ENCODE measurements at places on chromosomes 2 and 18.
A peak's percentile ranks its signal among the peaks of the same experiment; 100 is the strongest.

- DNase-seq: no peak
Measured at GRCh38 chr2:25032094-25032493, 9.8 kb upstream of the EFR3B start.

GRCh38 chr2:222878301-222878876, 17.6 kb downstream of the ACSL3 start:
- DNase-seq: no peak

DNA sequence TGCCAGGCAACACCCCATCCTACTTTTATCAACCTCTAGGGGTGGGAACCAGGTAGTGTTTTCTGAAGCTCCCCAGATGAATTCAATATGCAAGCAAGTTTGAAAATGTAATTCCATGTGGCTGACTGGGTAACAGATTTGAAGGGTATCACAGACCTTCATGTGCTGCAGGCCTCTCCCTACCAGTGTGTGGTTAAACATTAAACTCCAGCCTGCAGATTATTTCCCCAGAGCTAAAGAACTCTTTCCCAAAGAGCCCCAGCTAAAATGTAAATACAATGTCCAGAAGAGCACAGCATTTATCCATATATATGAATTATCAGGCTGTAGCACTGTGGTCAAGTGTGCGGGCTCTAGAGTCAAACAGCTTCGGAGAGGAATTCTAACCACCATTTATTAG, 134.1 kb downstream of the MYO5B start:
- no peak for DNase-seq

GRCh38 chr2:145682546-145683157, 1162.7 kb upstream of the ZEB2 start:
- no peak for DNase-seq

- DNase-seq: no peak
Measured at GRCh38 chr18:48785091-48785614, 165.6 kb downstream of the SMAD7 start.

DNA sequence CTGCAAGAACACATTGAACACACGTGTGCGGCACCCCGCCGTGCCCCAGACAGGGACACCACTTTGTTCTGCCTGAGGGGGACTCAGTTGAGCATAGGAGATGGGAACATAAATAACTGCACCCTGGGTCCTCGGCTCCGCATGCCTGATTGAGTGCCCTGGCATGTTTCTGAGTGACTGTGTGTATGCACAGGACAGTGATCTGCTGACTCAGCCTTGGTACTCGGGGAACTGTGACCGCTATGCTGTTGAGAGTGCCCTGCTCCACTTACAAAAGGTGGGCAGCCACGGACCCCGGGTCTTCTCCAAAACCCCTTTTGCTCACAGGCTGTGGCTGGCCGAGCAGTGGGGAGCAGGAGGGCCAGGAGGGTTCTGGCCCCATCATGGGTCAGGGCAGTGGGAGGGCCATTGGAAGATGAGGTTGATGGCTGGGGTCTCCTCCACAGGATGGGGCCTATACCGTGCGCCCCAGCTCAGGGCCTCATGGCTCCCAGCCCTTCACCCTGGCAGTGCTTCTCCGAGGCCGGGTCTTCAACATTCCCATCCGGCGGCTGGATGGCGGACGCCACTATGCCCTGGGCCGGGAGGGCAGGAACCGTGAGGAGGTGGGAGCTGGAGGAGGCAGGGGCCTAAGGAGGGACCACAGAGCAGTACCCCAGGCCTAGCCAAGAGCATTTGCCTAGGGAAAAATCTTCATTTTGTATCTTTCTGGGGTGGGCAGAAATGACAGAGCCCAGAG, 16.9 kb downstream of the SH2D6 start:
- DNase-seq: no peak

GRCh38 chr18:49446481-49446880, 14.0 kb downstream of the DYM start:
- DNase-seq: no peak

GRCh38 chr2:17747684-17748452, 5.7 kb downstream of the SMC6 start:
- no peak for DNase-seq

GRCh38 chr2:239594772-239595608, 194.2 kb upstream of the HDAC4 start:
- no peak for DNase-seq

GRCh38 chr2:108384662-108385393, 7.1 kb downstream of the SULT1C4 start:
- DNase-seq: no peak

GRCh38 chr2:124985270-124985669, 960.2 kb downstream of the CNTNAP5 start:
- no peak for DNase-seq

DNA sequence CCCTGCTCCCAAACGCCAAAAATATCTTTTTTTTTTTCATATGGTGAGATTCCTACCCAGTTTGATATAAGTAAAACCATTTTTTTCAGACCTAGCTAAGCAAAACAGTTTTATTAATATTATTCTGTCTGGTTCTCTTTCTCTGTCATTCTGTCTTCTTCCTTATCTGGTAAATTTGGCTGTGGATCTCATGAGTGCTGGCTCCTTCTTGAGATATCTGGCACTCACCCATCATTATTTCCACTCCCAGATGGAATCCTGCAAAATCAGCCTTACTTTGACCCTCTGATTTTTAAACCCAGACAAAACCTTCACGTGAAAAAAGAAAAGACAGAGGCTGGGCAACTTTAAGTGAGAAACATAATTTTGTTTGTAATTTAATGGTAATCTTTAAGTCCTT, 373.6 kb downstream of the NYAP2 start:
- DNase-seq: no peak

DNA sequence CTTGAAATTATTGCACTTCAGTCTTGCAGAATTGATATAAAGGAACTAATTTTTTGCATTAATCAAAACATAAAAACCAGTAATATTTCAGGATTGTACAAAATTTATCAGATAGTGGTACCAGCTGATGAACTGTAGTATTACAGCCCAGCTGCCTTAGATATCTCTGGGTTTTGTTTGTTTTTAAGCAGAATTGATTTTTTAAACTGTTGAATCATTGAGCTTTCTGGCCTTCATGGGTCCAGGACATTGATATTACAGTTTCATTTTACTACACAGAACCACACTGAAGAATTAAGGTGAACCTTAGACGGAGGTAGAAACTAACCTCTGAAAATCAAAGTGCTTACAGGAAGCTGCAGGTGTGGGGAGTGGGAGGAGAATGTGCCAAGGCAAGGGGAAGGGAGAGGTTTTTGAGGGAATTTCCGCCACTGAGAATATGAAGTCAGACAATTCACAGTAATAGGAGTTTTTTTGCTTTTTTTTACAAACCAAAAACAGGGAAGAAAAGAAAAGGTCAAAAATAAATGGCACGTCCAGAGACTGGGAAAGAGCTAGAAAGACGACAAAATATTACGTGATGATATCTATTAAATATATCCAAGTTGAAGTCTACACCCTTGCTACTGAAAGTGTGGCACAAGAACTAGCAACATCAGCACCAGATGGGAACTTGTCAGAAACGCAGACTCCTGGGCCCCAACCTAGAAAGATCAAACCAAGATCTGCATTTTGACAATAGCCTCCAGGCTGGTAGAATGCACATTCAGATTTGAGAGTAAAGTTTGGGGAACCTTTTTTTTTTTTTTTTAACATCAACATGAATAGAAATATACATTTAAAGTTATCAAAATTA, 40.8 kb upstream of the SPAG16 start:
- no peak for DNase-seq

DNA sequence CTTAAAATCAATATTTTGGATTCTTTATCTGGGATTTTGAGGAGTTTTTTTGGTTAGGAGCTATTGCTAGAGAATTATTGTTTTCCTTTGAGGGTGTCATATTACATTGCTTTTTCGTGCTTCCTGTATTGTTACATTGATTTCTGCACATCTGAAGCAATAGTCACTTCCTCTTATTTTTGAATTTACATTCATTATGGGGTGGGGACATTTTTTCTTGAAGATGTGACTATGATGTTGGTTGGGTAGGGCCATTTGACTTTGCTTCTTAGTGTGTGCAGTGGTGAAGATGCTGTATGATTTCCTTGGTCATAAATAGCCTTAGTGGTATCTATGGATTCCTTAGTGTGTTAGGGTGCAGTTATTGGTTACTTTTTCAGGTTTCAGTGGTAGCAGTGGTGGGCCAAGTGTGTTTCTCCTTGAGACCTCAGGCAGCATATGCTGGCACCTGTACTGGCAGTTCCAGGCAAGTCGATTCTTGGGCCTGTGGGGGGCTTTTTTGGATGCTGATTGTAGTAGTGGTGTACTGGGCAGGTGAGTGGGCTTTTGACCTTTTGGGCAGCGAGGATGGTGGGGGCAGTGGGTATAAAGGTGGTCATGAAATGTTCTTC, 61.8 kb downstream of the ARHGAP25 start:
- DNase-seq: no peak

DNA sequence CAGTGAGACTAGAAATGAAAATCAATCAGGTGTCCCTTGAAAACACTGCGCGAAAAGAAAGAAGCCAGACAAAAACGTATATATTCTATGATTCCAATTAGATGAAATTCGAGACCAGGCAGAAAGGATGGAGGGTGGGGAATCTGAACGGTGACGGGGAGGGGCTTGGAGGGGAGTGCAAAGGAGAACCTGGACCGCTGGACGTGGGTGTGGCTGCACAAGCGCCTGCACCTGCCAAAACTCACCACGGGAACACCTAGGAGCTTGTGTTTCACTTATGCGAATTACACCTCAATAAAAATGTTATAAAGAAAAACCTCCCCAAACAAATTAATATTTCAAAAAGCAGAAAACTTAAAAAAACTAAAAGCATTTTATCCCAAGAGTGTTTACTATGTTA, 21.9 kb downstream of the THAP4 start:
- DNase-seq: no peak

DNA sequence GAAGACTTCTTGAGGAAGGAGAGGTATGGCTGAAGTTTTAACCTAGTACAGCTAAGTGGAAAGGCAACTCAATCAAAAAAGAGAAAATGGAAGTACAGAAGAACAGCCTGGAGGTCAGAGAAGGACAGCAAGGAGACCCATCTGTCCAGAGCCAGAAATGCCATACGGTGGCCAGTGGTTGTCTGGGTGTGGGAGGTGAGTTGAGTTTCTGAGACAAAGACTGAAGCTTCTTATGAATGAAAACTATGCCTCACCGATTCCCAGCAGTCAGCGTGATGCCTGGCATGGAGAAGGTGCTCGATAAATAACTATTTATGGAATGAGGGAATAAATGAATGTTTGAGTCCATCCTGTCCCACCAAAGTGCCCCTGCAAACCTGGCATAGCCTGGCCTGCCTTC, 98.8 kb downstream of the MRO start:
- DNase-seq: peak; percentile 79

GRCh38 chr2:195508139-195508455, 148.9 kb upstream of the SLC39A10 start:
- no peak for DNase-seq

GRCh38 chr18:27004056-27004829, 138.7 kb upstream of the AQP4 start:
- no peak for DNase-seq

DNA sequence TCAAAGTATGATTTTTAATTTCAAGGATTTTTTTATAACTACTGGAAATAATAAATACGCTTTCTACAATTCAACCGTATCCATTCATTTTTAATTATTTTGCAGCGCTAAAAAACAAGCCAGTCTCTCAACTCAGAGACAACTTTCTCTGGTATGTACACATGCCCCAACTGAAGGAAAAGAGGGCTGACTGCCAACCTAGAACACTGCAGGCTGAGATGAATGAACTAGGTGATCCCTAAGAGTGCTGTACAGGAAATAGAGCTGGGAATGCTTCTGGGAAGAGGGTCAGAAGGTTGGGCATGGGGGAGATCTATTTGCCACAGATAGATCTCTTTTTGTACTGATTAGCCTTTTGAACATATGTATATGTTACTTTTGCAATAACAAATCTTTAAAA, 460.1 kb downstream of the NR4A2 start:
- no peak for DNase-seq

DNA sequence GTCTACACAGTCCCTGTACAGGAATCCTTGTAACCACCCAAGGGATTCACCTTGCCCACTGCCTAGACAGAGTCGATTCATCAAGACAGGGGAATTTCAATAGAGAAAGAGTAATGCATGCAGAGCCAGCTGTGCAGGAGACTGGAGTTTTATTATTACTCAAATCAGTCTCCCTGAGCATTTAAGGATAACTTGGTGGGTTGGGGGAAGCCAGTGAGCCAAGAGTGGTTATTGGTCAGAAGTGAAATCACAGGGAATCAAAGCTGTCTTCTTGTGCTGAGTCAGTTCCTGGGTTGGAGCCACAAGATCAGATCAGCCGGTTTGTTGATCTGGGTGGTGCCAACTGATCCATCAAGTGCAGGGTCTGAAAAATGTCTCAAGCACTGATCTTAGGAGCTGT, 17.8 kb upstream of the FAM98A start:
- no peak for DNase-seq

- no peak for DNase-seq
Measured at GRCh38 chr2:189797902-189798301, 13.7 kb downstream of the PMS1 start.

DNA sequence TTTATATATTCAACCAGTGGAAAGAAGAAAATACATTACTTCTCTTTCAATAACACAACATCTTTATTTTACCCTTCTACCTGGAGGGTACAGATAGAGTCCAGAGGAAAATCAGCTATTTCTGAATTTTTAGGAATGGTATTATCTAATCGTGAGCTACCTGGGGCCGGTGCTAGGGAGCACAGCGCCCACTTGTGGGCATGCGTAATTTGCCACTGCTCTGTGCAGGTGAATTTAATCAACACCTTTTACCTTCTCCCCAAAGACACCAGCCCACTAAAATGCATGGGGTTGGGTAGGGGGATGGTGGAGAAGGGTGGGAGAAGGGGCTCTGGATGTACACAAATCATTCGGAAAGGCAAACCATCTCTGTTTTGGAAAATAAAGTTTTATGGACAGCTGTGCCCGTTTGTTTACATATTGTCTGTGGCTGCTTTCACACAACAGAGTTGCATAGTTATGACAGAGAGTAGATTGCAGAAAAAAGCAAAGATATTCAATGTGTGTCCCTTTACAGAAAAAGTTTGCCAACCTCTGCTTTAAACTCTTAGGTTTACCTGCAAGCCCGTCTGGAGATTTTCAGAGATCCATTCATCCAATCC, 51.5 kb upstream of the DCC start:
- peak; percentile 68 for DNase-seq

Measured in WERI-Rb-1 (cell line).